ENCODE measurements at places on chromosomes 11 and 22.

- no peak for DNase-seq
Observed at GRCh38 chr22:32665676-32666075, 135.8 kb upstream of the TIMP3 start.

DNA sequence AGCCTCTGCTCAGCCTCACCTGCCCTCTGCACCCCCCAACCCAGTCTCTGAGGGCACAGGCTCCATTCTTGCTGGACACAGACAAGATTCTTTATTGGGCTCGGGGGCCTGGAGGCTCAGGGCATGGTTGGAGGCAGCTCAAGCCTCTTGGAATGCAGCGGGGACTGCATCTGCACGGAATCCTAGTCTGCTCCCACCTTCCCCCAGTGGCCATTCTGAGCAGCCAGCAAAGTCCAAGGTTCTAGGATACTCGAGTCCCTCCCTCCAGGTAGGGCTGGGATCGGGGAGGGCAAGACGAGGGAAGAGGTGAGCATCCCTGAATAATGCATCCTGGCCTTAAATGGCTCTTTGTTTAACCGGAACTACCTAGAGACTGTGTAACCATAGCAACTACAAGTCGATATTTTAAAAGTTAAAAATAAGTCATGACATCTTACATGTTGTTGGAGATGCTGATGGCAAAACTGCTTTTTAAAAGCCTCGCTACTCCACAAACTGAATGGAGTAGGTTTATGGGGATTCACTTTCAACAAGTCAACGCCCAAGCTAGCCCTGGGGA, 10.7 kb upstream of the IGSF22 start:
- DNase-seq, result no peak

DNA sequence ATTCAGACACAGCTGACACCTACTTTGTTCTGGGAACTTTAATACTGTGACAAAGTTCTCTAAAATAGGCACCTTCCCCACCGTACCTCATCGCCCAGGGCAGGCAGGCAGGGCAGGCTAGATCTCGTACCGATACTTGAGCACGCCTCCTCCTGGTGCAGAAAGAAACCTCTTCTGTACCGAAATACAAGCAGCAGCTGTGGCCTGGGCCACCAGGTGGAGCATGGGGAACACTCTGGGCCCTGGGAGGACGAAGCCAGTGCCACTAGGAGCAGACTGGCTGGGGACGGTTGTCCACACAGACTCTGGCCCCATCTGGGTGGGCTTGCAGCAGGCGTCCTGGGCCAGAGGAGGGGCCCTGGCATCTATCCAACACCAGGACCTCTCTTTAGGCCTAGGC, 12.8 kb downstream of the PMM1 start:
- DNase-seq, result no peak

GRCh38 chr11:5234381-5234834, at the start of gene HBD:
Gene HBD, minus strand, starts transcription at chr11:5234483. Its CDS starts 50 bp downstream, at chr11:5234433.
- DNase-seq, result no peak

DNA sequence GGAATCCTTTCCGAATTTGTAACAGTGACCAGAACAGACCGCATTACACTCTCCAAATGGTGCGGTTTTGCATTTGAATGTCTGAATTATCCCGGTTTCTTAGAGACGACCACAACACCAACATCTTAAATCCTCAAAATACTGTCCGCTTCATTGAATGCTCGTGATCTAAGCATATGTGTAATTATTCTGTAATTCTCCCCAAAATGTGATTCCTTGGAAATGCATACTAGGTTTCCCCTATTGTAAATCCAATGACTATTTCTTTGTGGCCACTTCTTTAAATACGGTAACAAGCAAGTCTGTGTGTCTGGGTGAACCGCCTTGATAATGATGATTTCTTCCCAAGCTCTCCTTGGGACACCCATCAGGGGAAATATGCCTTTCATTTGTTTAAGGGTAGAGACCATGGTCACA, 87.3 kb upstream of the DBX1 start:
- DNase-seq, result peak; percentile 11

GRCh38 chr11:58845386-58845785, 882 bp upstream of the GLYATL2 start:
- DNase-seq, result no peak

DNA sequence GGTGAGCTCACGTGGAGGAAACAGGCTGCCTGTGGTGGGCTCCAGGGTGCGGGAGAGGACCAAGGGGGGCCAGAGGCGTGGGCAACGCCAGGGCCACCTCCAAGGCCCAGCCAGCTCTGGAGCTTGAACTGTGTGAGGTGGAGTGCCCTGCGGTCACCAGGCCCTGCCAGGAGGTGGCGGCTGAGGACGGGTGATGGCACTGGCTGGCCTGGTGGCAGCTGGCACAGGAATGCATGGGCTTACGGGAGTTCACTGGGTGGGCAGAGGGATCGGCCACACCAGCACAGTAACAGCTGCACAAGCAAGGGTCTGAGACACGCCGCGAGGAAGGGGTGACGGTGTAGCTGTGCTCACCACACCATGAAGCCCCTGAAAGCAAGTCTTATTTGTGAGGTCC, 15.8 kb downstream of the TOLLIP start:
- no peak for DNase-seq

DNA sequence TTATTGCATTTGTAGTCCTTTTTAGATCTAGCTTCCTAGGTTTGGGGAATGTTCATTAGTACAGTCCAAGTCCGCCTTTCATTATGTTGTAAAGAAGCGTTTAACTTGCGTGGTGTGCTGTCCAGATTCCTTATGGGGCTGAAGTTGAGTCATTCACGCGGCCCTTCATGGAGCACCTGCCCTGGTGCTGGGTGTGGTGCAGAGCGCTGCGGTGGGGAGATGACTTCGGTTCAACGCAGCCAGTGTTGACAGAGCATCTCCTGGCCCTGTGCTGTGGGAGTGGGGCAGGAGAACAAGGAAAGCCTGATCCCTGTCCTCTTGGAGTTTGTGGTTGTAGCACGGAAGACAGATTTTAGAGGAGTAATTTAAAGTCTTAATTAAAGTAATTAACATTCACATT, 152.0 kb downstream of the TBC1D22A start:
- no peak for DNase-seq

- no peak for DNase-seq
Observed at GRCh38 chr11:114142707-114143106, 83.2 kb downstream of the ZBTB16 start.

- DNase-seq, result no peak
Observed at GRCh38 chr11:83569134-83569805, 283.1 kb upstream of the CCDC90B start.

DNA sequence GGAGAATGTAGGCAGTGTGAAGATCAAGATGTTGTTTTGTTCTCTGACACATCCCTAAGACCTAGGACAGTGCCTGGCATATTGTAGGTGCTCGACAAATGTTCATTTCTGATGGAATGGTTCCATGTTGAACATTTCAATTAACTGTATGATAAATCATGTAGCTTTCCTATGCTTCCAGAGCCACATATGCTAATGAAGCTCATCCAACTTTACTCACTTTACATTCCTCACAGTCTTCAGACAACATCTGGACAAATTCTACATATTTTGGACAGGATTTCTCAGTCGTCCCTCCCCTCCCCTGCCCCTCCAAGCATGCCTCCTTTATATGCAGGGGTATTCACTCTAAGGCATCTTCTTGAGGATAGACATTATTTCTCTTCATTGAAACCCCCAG, 177.9 kb downstream of the BLID start:
- no peak for DNase-seq

DNA sequence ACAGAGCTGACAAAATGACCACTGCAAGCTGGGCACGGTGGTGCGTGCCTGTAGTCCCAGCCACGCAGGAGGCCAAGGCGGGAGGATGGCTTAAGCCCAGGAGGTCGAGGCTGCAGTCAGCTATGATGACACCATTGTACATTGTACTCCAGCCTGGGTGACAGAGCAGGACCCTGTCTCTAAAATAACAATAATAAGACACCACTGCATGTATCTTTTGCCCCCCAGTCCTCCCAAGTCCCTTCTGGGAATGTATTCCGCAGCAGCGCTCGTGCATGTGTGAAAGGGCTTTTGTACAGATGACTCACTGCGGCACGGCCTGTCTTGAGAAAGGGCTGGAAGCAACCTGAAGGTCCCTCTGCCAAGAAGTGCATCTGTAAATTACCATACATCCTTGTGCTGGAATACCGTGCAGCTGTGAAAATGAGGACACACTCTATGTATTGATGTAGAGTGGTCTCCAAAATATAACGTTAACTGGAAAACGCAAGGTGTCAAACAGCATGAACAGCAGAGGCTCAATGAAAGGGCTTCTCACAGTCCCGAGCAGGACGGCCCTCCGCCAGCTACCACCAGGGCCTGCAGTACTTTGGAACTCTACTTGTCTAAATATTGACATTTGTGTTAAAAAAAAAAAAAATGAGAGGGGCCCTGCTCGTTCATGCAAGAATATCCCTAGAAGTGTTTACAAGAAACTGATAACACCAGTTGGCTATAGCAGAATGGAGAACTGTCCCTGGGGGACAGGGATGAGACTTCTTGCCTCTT, 9.0 kb upstream of the CDC42EP2 start:
- DNase-seq, result no peak

DNA sequence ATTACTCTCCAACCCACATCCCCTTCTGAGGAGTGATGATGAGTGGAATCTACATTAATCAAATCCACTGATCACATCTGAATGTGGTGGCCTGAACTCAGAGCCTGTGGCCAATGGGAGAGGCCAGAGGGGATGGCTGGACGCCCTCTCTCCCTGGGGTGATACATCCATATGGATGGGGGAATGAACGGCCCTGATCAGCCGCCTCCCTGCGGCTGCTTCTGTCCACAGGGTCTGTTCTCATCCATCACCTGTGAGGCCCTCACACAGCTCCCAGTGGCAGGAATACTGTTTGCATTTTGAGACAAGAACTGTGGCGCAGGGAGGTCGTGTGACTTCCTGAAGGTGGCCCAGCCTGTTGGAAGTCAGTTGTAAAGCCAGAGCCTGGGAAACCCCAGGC, 78.3 kb upstream of the SHISAL1 start:
- no peak for DNase-seq

DNA sequence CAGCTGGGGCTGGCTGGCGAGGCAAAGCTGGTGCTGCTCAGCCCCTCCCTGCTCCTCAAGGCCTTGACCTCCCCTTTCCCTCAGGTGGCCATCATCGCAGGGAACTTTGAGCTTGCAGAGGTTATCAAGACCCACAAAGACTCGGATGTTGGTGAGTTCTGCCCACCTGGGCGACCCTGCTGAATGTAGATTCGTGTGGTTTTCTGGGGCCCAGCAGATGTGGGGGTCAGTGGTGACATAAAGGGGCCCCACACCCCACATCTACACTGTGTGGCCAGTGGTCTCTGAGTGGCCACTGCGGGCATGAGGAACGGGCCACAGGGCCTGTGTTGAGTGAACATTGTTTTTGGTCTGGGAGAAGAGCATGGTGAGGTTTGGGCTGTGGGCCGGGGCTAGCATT, 11.9 kb downstream of the SHANK3 start:
- no peak for DNase-seq

GRCh38 chr11:126466236-126467045, 111.0 kb downstream of the ST3GAL4 start:
- no peak for DNase-seq

DNA sequence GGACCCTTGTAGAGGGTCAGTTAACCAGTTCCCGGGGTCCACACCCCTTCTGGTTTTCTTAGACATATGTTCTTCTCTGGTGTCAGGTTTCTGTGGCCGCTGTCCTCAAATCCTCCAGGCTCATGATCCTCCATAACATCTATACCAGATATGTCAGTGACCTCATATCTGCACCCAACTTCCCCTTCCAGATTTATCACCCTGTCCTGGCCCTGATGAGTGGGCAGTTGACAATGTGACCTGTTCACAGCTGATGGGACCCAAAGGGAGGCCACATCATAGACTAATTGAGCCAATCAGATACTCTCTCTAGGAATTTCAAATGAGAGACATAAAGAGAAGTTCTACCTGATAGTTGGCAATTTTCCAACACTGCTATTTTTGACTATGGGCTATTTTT, 5.1 kb downstream of the DKK3 start:
- no peak for DNase-seq

- no peak for DNase-seq
Observed at GRCh38 chr11:106101819-106102218, 24.4 kb downstream of the AASDHPPT start.

- DNase-seq, result no peak
Observed at GRCh38 chr11:42253156-42253555, 793.7 kb upstream of the LRRC4C start.

GRCh38 chr22:24421428-24421931, 5.9 kb upstream of the ADORA2A start:
- no peak for DNase-seq

- no peak for DNase-seq
Observed at GRCh38 chr11:125176866-125177265, 12.3 kb downstream of the PKNOX2 start.

DNA sequence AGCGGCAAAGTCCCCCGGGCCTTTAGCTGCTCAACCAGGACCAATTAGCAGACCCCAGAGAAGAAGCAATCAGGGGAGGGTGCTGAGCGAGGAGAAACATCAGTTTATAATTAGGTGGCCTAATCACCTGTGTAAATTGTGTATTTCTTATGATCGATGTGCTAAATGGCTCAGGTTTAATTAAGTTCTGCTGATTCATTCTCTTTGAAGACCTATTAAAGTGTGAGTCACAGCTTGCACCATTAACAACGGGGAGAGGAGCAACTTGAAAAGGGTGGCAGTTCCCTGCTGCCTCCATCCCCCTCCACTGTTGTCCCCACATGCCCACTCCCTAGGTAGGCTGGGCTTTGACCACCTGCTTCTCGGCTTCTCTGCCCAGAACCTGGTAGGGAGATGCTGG, 10.7 kb downstream of the ISX start:
- DNase-seq, result no peak

- no peak for DNase-seq
Observed at GRCh38 chr11:113572136-113572735, 97.0 kb upstream of the DRD2 start.

GRCh38 chr11:80603472-80603871, 1162.6 kb upstream of the TENM4 start:
- DNase-seq, result no peak

- no peak for DNase-seq
Observed at GRCh38 chr22:46686221-46687047, 51.6 kb downstream of the CERK start.

- DNase-seq, result no peak
Observed at GRCh38 chr22:48753381-48753730, 1074.3 kb downstream of the BRD1 start.

- peak; percentile 47 for DNase-seq
Observed at GRCh38 chr11:125871391-125872137, 15.9 kb upstream of the HYLS1 start.

DNA sequence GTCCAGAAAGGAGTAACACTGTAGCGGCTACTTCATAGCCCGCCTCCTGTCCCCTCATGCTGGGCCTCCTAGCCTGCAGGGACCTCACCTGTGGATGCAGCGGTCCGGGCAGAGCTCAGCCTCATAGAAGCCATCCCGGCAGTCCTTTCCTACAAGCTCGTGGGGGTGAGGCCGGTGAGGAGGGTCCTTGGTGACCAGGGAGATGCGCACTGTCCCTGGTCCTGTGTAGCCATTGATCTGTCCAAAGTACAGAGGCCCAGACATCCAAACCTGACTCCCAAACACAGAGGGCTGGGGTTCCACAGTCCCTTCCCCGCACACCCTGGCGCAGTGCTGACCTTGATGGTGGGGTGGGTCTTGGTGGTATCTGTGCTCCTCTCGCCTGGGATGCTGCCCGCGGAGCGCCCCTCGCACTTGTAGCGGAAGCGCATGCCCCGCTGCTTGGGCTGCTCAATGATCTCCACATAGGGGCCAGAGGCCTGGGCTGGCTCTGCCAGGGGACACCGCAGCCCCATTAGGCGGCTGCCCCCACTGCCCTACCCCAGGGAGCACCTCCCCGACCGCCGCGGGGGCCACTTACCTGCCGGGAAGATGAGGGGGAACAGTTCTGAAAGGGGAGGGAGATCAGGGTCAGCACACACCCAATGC, 993 bp downstream of the RELA start:
- DNase-seq, result no peak

- no peak for DNase-seq
Observed at GRCh38 chr11:64772303-64773018, 5.9 kb downstream of the SF1 start.
